ENCODE measurements at places on chromosomes 3 and 15. TPM values are rescaled to one million over a fixed set of nuclear protein-coding genes. Genes with fewer than 3 reads are reported as not detected.
A peak's percentile ranks its signal among the peaks of the same experiment; 100 is the strongest.

MAP6D1 gene
- total RNA-seq, result 7.9 TPM

BDH1 gene
- 4.8 TPM for total RNA-seq

WDR76 gene
- total RNA-seq, result 40.0 TPM

RTP1 gene
- total RNA-seq, result not detected

C2CD4A gene
- 0.15 TPM for total RNA-seq

PPP1R14D gene
- total RNA-seq, result 0.64 TPM

DNA sequence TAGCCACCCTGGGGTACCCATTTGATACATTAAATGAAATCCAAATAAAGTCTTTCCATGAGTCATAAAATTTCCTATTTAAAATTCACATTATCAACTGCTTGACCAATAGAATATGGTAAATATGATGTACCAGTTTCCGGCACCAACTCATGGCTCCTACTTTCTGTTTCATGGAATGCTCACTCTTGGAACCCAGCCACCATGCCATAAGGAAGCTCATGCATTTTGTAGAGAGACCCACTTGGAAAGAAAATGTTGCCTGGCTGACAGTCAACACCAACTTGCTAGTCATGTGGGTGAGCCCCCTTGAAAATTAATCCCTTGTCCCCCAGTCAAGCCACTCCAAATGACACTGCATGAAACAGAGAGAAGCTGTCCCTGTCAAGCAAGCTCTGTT, 57.2 kb downstream of the WWTR1 start:
- DNase-seq, result no peak
- no peak overlapping the region for H3K4me3 ChIP-seq
- peaks cover 9% of the 10 kb centered on the region for H3K36me3 ChIP-seq

DNA sequence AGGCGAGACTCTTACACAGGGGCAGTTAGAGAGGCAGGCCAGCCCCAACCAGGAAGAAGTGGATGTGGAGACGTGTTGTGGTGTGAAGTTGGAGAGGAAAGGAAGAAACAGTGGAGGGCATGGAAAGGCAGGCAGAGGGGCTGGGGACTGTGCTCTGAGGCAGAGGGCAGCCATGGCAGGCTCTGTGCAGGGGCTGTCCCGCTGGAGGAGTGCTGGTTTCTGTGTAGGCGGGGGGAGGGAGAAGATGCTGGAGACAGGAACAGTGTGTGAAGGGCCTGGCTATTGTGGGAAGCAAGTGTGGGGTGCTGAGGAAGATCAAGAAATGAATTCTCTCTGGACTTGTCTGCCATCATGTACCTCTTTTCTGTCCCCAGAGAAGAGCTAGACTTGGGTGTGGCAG, 21.0 kb downstream of the SNAPC5 start:
- no peak for DNase-seq
- H3K4me1 ChIP-seq, result no peaks in the 10 kb centered on the region
- no peak overlapping the region for H3K4me3 ChIP-seq
- H3K36me3 ChIP-seq, result no peaks in the 10 kb centered on the region
- no peak overlapping the region for H3K27ac ChIP-seq

DNA sequence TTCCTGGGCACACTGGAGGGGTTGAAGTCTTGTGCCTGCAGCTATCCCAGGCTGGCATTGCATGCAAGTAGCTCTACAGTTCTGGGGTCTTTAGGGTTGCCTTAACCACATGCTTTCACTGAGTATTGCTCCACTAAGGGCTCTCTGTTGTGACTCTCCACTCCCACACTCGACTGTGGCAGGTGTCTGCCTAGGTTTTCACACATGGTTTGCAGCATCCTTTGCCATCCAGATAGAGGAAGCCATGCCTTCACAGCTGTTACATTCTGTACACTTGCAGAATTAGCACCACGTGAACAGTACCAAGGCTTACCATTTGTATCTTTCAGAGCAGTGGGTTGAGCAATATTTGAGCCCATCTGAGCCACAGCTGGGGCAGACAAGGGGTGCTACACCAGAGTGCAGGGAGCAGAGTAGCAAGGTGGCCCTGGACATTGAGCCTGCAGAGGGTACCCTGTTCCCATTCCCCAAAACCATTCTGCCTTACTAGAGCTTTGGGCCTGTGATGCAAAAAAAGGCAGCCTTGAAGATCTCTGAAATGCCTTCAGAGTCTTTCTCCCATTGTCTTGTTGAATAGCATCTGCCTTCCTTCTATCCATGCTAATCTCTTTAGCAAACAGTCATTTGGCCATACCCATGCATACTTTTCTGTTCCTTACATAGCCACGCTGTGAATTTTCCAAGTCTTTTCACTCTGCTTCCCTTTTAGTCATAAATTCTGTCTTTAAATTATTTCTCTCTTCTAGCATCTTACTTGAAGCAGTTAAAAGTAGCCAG, 95.2 kb upstream of the PLCL2 start:
- no peak for DNase-seq
- H3K4me1 ChIP-seq, result no peaks in the 10 kb centered on the region
- no peaks in the 10 kb centered on the region for H3K36me3 ChIP-seq
- no peaks in the 10 kb centered on the region for H3K27me3 ChIP-seq

CHRNA3 gene
- total RNA-seq, result 0.31 TPM

DNA sequence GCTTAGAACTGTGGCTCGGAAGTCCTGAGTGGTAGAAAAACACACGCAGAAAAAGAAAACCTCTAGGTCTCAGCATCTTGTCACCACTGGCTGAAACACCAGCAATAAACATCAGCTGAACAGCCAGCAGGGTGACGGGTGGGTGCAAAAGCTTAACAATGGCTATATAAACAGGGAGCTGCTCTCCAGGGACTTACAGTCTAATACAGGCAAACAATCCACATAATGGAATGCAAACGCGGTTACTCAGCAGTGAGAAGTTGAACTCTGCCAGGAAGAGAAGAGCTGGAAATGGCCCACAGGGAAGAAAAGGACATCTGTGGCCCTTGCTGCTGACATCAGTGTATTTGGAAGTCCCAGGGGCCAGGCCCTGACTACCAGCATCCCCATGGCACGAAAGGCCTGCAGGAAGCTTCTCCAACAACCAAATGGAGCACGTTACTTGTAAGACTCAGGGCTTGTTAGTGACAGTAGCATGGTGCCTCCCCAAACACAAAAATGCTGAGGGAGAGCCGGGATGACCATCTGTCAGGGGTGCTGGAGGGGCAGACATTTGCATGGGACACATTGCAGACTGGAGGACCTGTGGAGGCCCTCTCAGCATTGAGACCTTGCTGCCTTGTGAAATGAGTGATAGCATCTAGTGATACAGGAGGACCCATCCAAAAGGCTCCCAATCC, 3.0 kb downstream of the HEG1 start:
- peak overlapping the region; percentile 92 for H3K4me3 ChIP-seq
- peaks cover 68% of the 10 kb centered on the region for H3K4me1 ChIP-seq
- H3K36me3 ChIP-seq, result no peaks in the 10 kb centered on the region
- no peaks in the 10 kb centered on the region for H3K27me3 ChIP-seq
- DNase-seq, result no peak
- peak overlapping the region; percentile 96 for H3K27ac ChIP-seq

CADPS gene
- total RNA-seq, result not detected

DNA sequence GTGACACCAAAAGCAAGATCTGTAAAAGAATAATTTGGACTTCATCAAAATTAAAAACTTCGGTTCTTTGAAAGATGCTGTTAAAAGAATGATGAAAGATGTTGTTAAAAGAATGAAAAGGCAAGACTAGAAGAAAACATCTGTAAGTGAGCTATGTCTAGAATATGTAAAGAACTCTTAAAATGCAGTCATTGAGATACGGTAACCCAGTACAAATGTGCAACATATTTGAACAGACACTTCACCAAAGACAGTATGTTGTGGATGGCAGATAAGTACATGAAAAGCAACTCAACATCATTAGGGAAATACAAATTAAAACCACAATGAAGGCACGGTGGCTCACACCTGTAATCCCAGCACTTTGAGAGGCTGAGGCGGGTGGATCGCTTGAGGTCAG, 139.5 kb downstream of the LRIG1 start:
- no peak for DNase-seq
- H3K4me3 ChIP-seq, result no peak overlapping the region
- H3K27ac ChIP-seq, result no peak overlapping the region
- no peaks in the 10 kb centered on the region for H3K27me3 ChIP-seq
- H3K4me1 ChIP-seq, result no peaks in the 10 kb centered on the region

- H3K36me3 ChIP-seq, result no peaks in the 10 kb centered on the region
Measured at GRCh38 chr3:156818273-156818651, 7.9 kb upstream of the LEKR1 start.

GRCh38 chr3:149566292-149566975, 91.4 kb downstream of the WWTR1 start:
- no peak overlapping the region for H3K4me3 ChIP-seq
- peaks cover 95% of the 10 kb centered on the region for H3K4me1 ChIP-seq
- no peaks in the 10 kb centered on the region for H3K27me3 ChIP-seq
- peak overlapping the region; percentile 100 for H3K27ac ChIP-seq

DNA sequence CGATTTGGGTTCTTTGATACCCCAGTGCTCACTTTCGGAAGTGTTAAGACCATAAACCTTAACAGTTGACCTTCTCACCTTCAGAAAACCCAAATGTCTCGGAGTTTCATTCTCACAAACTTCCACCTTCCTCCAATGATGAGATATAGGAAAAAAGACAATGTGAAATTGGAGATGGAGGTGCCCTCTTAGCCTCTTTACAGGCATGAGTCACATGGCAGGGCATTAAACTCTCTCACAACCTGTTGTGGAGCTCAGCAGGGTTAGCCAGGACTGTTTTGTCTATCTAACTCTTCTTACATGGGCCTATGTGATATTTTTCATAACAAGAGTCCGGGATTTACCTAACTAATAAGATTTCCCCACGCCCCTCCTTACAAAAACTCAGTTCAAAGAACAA, 10.7 kb downstream of the AGTR1 start:
- no peaks in the 10 kb centered on the region for H3K4me1 ChIP-seq
- no peak for DNase-seq
- H3K27me3 ChIP-seq, result peaks cover 2% of the 10 kb centered on the region
- H3K4me3 ChIP-seq, result no peak overlapping the region

DNA sequence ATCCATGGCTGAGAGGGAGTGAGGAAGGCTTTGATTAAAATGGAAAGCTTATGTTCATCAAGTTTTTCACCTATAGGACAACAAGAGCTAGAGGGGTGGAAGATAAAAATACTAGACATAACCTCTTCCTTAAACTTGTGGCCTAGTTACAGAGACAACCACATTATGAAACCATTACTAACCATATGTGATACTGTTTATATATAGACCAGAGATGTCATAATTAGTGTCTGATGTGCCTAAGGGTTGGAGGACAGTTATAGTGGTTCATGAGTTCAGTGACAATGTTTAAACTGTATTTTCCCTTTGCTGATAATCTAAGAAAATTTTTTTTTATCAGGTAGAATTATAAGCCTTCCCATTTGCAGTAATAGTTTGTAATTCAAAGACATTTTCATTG, 23.7 kb downstream of the PHLDB2 start:
- H3K36me3 ChIP-seq, result no peaks in the 10 kb centered on the region
- no peak for DNase-seq

GRCh38 chr15:88748081-88748480, 55.2 kb upstream of the ACAN start:
- no peak overlapping the region for H3K4me3 ChIP-seq
- H3K27ac ChIP-seq, result no peak overlapping the region
- no peaks in the 10 kb centered on the region for H3K4me1 ChIP-seq
- peaks cover 17% of the 10 kb centered on the region for H3K27me3 ChIP-seq
- no peak for DNase-seq

C3orf20 gene
- not detected for total RNA-seq

DNA sequence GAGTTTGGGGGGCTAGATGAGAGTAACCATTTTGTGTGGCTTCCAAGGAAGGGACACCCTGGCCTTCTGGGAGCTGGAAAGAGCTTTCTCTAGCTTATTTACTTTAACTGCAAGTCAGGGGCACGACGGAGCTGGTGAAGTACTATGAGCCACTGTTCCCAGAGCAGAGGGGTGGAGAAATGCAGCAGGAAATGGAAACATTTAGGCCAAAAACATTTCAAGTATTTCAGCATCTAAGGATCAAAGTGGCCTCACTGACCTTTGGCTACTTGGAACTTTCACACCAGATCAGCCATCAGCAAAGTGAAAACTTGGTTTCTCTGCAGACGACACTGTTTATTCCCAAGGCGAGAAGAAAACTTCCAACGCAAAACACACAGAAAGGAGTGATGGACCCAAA, 7.9 kb downstream of the DGKG start:
- H3K27ac ChIP-seq, result no peak overlapping the region
- peaks cover 19% of the 10 kb centered on the region for H3K27me3 ChIP-seq
- H3K36me3 ChIP-seq, result no peaks in the 10 kb centered on the region
- DNase-seq, result no peak
- no peak overlapping the region for H3K4me3 ChIP-seq

SERPINI2 gene
- not detected for total RNA-seq

MYLK gene
- total RNA-seq, result 29.7 TPM

- H3K27me3 ChIP-seq, result no peaks in the 10 kb centered on the region
- no peak overlapping the region for H3K27ac ChIP-seq
- no peaks in the 10 kb centered on the region for H3K4me1 ChIP-seq
- H3K36me3 ChIP-seq, result no peaks in the 10 kb centered on the region
Measured at GRCh38 chr3:82973791-82974190, 1212.3 kb upstream of the GBE1 start.

GRCh38 chr15:67185621-67186225, 68.7 kb downstream of the AAGAB start:
- DNase-seq, result no peak
- H3K4me1 ChIP-seq, result peaks cover 91% of the 10 kb centered on the region

GRCh38 chr3:156171281-156172267, 51.2 kb downstream of the KCNAB1 start:
- H3K4me3 ChIP-seq, result no peak overlapping the region
- peaks cover 8% of the 10 kb centered on the region for H3K27me3 ChIP-seq
- H3K27ac ChIP-seq, result no peak overlapping the region
- no peaks in the 10 kb centered on the region for H3K4me1 ChIP-seq
- DNase-seq, result no peak

DPPA2 gene
- not detected for total RNA-seq

PSTPIP1 gene
- 0.46 TPM for total RNA-seq
